ENCODE measurements at places on chromosomes 3 and 15.

- peak; percentile 52 for DNase-seq
Observed at GRCh38 chr3:44235604-44236484, 5.8 kb upstream of the TOPAZ1 start.

- no peak for DNase-seq
Observed at GRCh38 chr3:123909785-123910184, 25.7 kb upstream of the MYLK start.

DNA sequence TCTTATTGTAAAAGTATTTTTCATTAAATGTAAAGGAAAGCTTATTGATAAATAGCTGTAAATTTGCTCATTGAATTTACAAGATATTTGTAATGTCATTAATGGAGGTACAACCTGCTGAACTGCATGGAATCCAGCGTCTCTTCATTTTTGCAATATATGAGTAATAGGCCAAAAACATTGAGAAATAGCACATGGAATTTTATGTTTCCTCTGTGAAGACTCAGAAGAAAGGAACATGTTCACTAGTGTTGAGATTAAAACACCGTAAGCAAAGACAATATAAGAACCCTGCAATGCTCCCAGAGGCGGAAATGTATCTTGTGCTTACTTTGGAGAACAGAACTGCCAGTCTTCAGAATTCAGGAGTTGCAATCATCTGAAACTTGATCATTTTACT, 167.6 kb downstream of the ALDH1A2 start:
- no peak for DNase-seq

DNA sequence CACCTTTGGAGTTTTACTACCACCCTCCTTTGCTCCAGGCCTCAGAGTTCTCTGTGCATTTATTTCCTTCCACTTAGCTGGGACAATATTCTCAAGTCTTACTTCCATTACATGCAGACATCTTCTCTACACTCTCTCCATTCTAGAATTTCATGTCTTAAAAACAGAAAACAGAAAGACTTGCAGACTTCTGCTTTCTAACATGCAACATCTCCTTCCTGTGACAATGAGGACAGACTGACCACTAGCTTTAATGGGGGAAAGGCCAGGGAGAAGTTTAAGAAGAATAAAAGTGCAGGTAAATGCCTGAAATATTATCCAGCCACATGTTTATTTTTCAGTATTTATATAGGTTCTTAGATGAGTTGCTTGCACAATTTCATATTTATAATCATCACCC, 17.1 kb upstream of the CSTA start:
- no peak for DNase-seq

DNA sequence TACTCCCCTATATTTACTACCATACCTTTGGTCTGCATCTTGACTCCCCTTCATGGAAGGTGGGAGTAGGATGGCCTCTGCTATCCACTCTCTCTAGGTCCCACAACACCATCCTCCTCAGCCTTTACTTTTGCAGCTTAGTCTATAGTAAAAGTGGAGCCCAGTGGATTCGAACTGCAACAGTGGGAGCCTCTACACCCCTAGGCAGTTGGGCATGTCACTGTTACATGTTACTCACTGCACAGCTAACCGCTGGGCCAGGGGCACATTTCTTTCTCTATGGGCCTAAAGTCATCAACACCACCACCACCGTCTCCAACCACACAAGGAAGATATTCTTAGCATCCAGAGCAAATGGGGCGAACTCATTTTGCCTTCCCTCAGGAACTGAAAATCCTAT, 62.9 kb downstream of the KLF13 start:
- no peak for DNase-seq

GRCh38 chr15:96180087-96180748, 150.3 kb upstream of the NR2F2 start:
- DNase-seq, result no peak

GRCh38 chr3:50600841-50601591, 10.6 kb downstream of the CISH start:
- DNase-seq, result peak; percentile 71

- no peak for DNase-seq
Observed at GRCh38 chr3:133294253-133294652, 105.6 kb upstream of the BFSP2 start.

DNA sequence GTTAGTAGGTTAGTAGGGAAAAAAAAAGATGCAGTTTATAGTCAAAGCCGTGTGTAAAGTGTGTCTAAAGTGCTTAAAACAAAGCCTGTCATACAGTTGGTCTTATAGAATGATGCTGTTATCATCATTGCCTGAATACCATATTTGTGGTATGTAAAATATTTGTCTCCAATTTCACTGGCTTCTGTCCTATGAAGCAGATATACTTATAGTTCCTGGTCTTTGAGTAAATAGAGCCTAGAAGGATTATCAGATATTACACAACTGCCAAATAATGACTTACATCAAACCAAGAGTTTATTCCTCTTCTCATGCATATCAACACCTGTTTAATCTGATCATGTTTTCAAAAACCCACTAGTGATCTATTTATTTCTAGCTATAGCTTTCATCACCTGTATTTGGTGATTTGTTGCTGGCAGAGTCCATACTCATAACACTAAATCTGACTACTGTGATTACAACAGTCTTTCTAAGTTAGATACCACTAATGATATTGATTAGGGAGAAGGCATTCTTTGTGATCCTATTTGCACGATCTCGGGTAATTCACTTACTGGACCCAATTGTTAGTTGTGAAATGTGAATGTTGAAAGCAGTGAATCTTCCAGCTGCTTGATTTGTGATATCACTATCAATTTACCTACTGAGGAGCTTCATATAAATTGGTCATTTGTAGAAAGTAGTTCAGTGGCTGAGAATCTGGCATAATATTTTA, 413.7 kb downstream of the LPP start:
- no peak for DNase-seq

- no peak for DNase-seq
Observed at GRCh38 chr3:167671878-167672427, 18.2 kb upstream of the WDR49 start.

DNA sequence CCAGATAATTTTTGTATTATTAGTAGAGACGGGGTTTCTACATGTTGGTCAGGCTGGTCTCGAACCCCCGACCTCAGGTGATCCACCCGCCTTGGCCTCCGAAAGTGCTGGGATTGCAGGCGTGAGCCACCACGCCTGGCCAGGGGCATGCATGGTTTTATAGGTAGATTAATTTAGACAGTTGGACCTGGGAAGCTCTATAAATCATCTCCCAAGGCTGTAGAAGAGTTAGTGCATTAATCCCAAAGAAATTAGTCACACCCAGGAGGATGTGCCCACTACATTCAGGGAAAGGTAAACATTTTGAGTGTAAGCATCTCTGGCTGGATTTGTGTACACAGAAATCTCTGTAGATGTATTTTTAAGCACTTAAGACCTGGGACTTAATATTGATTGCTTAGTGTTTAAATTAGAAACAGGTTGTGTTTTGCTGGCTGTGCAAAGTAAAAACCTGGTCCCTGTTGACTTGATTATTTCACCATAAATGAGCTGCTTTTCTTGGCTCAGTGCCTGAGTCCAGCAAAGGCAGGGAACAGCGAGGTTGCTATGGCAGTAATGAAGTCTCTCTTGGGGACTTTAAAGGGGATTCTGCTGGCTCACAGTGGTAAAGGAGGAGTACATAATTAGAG, 19.2 kb downstream of the EXOSC7 start:
- DNase-seq, result no peak

DNA sequence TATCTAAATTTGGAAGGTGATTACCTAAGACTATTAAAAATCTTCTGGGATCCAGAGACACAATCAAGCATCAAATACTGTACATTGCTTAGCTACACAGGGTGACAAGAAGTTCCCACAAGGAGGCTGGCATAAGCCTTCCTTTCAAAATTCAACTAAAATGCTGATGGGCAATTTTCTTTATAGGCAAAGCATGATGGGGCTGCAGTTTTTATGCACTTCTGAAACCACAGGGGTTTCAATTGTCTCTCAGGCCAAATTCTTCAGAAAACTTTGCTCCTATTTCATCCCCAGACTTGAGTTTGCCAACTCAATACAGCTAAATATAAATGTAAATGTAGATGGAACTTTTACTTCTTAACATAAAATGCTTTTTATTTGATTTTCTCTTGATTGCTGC, 241.6 kb downstream of the ZPLD1 start:
- no peak for DNase-seq

- no peak for DNase-seq
Observed at GRCh38 chr3:133804896-133805295, 719 bp upstream of the SRPRB start.

- DNase-seq, result no peak
Observed at GRCh38 chr3:128083980-128084674, 31.9 kb downstream of the SEC61A1 start.

GRCh38 chr3:64992530-64993285, 304.9 kb upstream of the ADAMTS9 start:
- DNase-seq, result no peak
